ENCODE measurements at places on chromosomes 7 and 10. TPM values are rescaled to one million over a fixed set of nuclear protein-coding genes. Genes with fewer than 3 reads are reported as not detected.

GRCh38 chr7:32070051-32070405 lies 179 bp downstream of the PDE1C start:
- peaks cover 13% of the 10 kb centered on the region for H3K27me3 ChIP-seq
- no peak for DNase-seq
- H3K4me1 ChIP-seq, result no peaks in the 10 kb centered on the region
- no peak overlapping the region for H3K27ac ChIP-seq
- H3K4me3 ChIP-seq, result no peak overlapping the region

GRCh38 chr10:112367516-112367915 lies 6.4 kb upstream of the ACSL5 start:
- no peak overlapping the region for H3K4me3 ChIP-seq
- no peak overlapping the region for H3K27ac ChIP-seq
- no peaks in the 10 kb centered on the region for H3K36me3 ChIP-seq
- H3K4me1 ChIP-seq, result peaks cover 9% of the 10 kb centered on the region
- peaks cover 13% of the 10 kb centered on the region for H3K27me3 ChIP-seq

- H3K4me1 ChIP-seq, result peaks cover 55% of the 10 kb centered on the region
- no peak for DNase-seq
- no peaks in the 10 kb centered on the region for H3K36me3 ChIP-seq
Measured at GRCh38 chr7:36284456-36285090, 105.1 kb upstream of the ANLN start.

Gene PLEKHS1
- 0.13 TPM for total RNA-seq

- no peak for DNase-seq
- H3K27ac ChIP-seq, result no peak overlapping the region
- H3K36me3 ChIP-seq, result no peaks in the 10 kb centered on the region
- H3K27me3 ChIP-seq, result no peaks in the 10 kb centered on the region
- no peaks in the 10 kb centered on the region for H3K4me1 ChIP-seq
Measured at GRCh38 chr10:43628956-43629355, 19.7 kb downstream of the ZNF32 start.

Gene ZNF783
- total RNA-seq, result 31.4 TPM

DNA sequence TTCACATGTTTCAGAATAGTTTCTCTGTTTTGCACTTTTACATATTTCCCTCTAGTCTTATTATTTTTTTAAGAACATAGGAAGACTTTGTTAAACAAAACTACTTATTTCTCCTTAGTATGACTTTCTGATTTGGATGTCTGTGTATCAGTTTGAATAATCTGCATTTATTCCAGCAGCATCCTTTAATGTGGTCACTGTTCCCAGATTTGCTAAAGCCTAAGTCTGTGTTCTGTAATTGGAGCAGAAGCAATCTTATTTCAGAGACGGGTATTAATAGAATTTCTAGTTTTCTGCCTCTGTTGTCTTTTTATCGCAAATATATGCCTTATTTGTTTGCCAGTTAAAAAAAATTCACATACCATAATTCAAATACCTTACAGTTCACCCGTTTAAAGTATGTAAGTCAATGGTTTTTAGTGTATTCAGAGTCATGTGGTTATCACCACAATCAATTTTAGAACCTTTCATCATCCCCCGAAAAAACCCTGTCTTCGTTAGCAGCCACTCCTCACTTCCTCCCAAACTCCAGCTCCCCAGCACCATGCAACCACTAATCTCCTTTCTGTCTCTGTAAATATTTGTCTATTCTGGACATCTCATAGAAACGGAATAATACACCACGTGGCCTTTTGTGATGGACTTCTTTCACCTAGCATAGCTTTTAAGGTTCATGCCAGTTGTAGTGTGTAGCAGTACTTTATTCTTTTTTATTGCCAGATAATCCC lies 58.7 kb downstream of the INPP5F start:
- no peak for DNase-seq
- H3K4me1 ChIP-seq, result peaks cover 23% of the 10 kb centered on the region
- H3K36me3 ChIP-seq, result peaks cover 4% of the 10 kb centered on the region
- peak overlapping the region; percentile 79 for H3K4me3 ChIP-seq

Gene PTN
- total RNA-seq, result not detected

DNA sequence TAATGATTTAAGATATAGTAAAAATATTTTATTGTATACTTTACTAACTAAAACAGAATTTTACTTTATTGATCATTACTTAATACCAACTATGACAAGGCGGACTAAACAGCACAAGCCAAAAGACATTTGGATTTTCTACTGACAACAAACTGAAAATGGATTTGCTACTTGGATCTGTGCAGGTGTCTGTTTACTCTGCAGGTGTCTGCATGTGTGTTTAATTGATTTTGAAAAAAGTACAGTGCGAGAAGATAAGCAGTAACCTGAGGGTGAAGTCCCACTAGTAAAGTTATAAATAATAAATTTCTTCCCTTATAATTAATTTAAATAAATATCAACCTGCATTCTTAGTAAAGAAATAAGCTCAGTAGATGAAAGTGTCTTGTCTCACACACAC lies 696.8 kb upstream of the MBL2 start:
- no peak overlapping the region for H3K27ac ChIP-seq
- H3K27me3 ChIP-seq, result no peaks in the 10 kb centered on the region
- H3K36me3 ChIP-seq, result no peaks in the 10 kb centered on the region
- H3K4me1 ChIP-seq, result no peaks in the 10 kb centered on the region

Gene MOGAT3
- not detected for total RNA-seq

- DNase-seq, result no peak
- H3K27me3 ChIP-seq, result no peaks in the 10 kb centered on the region
- H3K36me3 ChIP-seq, result peaks cover 14% of the 10 kb centered on the region
- no peak overlapping the region for H3K4me3 ChIP-seq
Measured at GRCh38 chr7:138510003-138510402, 49.9 kb downstream of the TRIM24 start.

DNA sequence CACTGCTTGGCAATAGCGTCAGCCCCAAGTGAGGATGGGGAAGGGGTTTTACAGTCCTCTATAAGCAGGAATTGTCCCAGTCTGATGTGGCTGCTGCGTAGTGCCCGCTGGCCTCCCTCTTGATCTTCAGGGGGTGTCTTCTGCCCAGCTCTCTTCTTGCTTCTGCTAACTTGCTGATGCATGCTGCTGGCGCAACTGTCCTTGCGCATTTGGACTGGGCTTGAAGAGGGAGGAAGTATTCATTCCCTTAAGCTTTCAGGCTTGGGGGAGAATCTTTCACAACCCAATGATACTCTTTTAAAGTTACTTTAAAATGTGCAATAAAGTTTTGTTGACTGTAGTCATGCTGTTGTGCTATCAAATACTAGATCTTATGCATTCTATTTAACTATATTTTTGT lies 10.3 kb downstream of the GALNT11 start:
- H3K36me3 ChIP-seq, result peaks cover 2% of the 10 kb centered on the region
- no peaks in the 10 kb centered on the region for H3K27me3 ChIP-seq
- no peak for DNase-seq
- no peak overlapping the region for H3K4me3 ChIP-seq
- no peak overlapping the region for H3K27ac ChIP-seq
- peaks cover 2% of the 10 kb centered on the region for H3K4me1 ChIP-seq

DNA sequence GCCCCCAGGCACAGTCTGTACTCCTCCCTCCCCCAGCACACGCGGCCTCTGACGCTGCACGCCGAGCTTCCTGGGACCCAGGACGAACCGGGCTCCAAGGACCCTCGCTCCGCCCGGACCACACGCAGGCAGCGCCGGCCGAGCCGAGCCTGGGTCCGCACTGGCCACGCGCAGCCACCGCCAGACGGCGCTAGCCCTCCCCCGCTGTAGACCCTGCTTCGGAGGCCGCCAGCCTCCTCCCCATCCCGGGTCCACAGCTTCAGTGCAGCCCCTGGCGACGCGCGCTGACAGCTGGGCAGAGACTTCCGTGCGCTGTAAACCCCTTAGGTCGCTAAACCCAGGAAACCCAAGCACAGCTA lies 936 bp upstream of the TCERG1L start:
- peak overlapping the region; percentile 5 for H3K4me3 ChIP-seq
- H3K4me1 ChIP-seq, result peaks cover 2% of the 10 kb centered on the region
- no peak overlapping the region for H3K27ac ChIP-seq
- H3K27me3 ChIP-seq, result peaks cover 68% of the 10 kb centered on the region

- no peak overlapping the region for H3K4me3 ChIP-seq
- peaks cover 2% of the 10 kb centered on the region for H3K36me3 ChIP-seq
- no peak for DNase-seq
- H3K27ac ChIP-seq, result peak overlapping the region; percentile 16
- peaks cover 33% of the 10 kb centered on the region for H3K27me3 ChIP-seq
Measured at GRCh38 chr7:116588225-116588624, 63.4 kb downstream of the CAV1 start.

DNA sequence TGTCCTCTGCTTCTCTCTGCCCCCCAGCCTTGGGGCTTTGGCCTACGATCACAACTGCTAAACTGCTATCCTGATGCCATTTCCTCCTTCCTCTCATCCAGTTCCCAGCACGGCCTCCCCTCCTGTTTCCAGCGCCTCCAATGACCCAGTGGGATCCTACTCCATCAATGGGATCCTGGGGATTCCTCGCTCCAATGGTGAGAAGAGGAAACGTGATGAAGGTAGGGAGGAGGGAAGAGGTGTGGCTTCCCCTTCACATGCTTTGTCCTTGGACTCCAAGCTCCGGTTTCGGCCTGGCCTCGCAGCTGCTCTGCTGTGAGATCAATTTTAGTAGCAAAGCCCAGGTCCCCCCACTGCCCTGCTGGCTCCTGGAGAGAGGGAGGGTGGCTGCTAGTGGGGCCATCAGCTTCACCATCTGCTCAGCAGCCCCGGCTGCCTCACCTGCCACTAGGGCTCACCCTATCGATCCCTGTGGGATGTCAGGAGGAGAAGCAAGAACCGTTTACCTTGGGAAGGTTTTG lies 35.8 kb downstream of the PAX2 start:
- peaks cover 52% of the 10 kb centered on the region for H3K27me3 ChIP-seq
- H3K4me1 ChIP-seq, result no peaks in the 10 kb centered on the region
- no peak for DNase-seq

- no peak overlapping the region for H3K4me3 ChIP-seq
- no peaks in the 10 kb centered on the region for H3K27me3 ChIP-seq
- H3K27ac ChIP-seq, result no peak overlapping the region
Measured at GRCh38 chr7:81873559-81873958, 103.7 kb upstream of the HGF start.

DNA sequence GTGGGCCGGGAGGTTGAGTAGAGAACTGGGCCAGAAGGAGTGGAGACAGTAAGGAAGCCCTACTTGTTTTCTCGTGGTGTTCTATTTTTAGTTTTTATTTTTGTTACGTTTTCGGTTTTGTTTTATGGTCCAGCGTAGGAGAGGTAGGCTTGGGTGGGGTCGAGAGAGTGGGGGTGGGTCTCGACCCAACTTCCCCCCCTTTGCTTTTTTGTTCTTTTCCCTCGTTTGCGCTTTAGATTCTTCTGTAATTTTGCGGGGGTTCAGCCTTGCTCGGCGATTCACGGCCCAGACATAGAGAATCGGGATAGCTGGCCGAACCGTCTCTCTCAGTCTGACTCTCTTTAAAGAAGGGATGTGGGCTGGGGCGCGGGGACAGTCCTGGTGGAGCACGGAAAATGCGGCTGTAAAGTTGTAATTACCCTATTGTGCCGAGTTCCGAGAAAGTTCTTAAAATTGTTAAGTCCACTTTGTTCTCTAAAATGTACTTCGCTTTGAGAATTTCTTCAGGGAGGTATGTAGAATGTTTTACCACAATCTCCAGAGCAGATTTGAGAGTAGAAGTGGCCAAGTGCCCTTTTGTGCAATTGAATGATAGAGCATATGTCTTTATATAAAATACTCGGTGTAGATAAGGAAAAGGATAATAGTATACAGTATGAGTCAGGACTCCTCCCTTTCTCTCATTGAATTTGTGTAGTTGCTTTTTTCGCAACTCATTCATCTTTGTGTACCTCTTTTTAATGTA lies 816 bp downstream of the DMTF1 start:
- peak; percentile 16 for DNase-seq
- peaks cover 6% of the 10 kb centered on the region for H3K36me3 ChIP-seq
- peak overlapping the region; percentile 99 for H3K27ac ChIP-seq
- peak overlapping the region; percentile 99 for H3K4me3 ChIP-seq

Gene NCF1
- 1.1 TPM for total RNA-seq
